Epithelial cell of proximal tubule (primary cell): ENCODE measurements at places on chromosomes 7 and 10. TPM values are rescaled to one million over a fixed set of nuclear protein-coding genes. Genes with fewer than 3 reads are reported as not detected.

DNA sequence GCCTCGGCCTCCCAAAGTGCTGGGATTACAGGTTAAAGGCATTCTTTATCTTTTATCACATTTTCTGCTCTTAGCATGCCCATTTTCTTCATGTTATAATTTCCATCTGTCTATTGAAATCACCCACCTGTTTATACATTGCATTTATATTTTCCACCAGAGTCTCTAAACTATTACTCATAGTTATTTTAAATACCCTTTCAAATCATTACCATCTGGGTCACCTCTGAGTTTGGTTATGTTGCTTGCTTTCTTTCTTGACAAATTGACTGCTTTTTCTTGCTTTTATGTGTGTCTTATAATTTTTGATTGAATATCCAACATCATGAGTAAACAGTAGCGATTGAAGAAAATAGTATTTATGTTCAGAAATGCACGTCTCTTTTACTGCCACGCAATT lies 71.4 kb downstream of the TMEM270 start:
- DNase-seq, result no peak

GRCh38 chr7:135192914-135193536 lies 18.3 kb downstream of the WDR91 start:
- no peak for DNase-seq

The HOGA1 gene
- 4.1 and 10.8 TPM in 2 replicates for total RNA-seq

The SFXN4 gene
- total RNA-seq, result 17.1 and 28.9 TPM in 2 replicates

The PRF1 gene
- total RNA-seq, result not detected in 2 replicates
